ENCODE measurements at places on chromosomes 16 and 17.

DNA sequence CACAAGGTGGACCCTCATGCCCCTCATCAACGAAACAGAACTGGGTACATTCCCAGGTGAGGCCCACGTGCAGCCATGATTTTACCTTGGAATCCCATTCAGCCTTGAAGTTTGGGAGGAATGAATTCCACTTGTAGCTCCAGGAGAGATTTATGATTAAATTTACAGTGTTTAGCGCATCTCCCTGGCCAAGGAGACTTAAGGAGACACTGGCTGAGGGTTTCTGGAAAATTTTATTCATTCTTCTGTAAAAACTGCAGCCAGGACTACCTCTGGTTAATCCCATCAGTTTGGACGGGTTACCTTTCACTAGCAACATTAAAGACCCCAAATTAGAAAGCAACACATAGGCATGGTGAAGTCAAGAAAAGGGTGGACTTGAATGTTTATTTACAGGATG, 87.2 kb upstream of the SMURF2 start:
- DNase-seq: no peak

GRCh38 chr17:51992864-51993416, 165.6 kb downstream of the CA10 start:
- DNase-seq: no peak

GRCh38 chr17:71098071-71098470, 928.7 kb downstream of the KCNJ2 start:
- no peak for DNase-seq

- no peak for DNase-seq
Observed at GRCh38 chr16:49947907-49948678, 76.9 kb upstream of the CNEP1R1 start.

- no peak for DNase-seq
Observed at GRCh38 chr16:86085795-86086194, 186.8 kb downstream of the IRF8 start.

DNA sequence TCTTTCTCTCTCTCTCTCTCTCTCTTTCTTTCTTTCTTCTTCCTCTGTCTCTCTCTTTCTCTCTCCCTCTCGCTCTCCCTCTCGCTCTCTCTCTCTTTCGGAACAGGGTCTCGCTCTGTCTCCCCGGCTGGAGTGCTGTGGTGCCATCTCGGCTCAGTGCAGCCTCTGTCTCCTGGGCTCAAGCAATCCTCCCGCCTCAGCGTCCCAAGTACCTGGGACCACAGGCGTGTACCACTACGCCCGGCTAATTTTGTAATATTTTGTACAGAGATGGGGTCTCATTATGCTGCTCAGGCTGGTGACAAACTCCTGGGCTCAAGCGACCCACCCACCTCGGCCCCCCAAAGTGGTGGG, 12.7 kb upstream of the KLHDC4 start:
- DNase-seq: no peak

GRCh38 chr17:74748529-74749278, at the start of gene NHERF1:
Gene NHERF1 (plus strand): TSS chr17:74748628. CDS start chr17:74748847, 219 bp downstream.
- peak; percentile 88 for DNase-seq

- no peak for DNase-seq
Observed at GRCh38 chr16:4698321-4699045, 5.1 kb downstream of the NUDT16L1 start.

DNA sequence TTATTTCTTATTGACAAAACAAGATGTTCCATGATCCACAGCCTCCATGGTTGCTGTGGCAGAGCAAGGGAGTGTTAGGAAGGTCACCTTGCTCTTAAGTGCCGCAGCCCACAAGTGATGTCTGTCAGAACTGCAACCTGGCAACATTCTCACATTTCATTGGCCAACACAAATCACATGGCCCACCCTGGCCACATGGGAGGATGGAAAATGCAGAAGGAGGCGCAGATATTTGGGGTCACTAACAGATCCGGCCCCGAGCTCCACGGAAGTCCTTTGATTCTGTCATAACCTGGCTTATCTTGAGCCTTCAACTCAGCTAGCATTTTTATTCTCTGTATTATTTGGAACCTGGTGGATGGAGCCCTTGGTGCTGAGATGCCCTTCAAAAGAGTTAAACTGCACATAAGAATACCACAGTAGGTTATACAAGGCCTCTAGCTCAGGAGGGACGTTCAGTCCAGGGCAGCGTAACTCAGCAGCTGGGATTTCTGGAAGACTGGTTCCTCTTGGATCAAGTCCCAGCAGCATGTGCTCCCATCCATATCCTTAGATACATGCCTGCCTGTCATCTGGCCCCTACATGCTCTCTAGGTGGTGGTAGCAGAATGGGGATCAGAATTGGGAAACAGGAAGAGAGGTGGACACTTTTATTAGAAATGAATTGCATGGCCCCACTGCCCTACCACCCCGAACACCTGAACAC, 508.1 kb downstream of the HAPSTR1 start:
- no peak for DNase-seq

DNA sequence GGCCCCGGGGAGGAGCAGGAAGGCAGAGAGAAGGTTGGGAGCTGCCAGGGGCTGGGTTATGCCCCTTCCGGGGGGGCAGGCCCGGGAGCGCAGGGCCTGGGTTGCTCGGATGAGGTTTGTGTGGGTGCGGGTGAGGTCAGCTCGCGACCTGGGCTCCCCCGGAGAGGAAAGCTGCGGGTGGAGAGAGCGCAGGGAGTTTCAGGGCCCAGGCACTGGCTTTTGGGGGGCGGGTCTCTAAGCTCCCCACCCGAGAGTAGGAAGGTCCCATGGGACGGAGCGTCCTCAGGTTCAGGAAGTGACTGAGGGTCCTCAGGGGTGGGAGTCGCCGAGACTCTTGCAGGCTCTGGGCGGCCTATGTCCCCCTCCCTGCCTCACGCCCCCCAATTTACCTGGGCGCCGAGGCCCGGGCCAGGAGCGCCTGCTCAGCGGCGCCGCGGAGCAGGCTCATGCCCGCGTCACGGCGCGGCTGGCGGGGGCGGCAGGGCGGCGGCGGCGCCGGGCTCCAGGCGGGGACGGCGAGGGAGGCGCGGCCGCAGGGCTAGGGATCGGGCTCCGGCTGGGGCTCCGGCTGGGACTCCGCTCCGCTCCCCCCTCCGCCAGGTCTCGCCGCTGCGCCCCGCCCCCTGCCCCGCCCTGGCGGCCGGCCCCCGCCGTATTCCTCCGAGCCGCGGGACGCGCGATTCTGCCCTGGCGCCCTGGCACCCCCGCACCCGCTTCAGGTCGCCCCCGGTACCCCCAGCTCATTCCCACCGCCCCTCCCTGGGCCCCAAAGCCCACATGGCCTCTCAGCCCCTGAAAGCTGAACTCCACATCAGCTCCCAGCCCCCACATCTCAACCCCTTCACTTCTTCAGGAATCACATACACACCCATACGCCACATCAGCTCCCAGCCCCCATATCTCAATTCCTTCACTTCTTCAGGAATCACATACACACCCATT, at the start of gene DOK4:
Gene DOK4 (minus strand): TSS at position 578 of the 942 bp plus-strand sequence. CDS start 6,986 bp downstream, outside the sequence.
- DNase-seq: peak; percentile 71

DNA sequence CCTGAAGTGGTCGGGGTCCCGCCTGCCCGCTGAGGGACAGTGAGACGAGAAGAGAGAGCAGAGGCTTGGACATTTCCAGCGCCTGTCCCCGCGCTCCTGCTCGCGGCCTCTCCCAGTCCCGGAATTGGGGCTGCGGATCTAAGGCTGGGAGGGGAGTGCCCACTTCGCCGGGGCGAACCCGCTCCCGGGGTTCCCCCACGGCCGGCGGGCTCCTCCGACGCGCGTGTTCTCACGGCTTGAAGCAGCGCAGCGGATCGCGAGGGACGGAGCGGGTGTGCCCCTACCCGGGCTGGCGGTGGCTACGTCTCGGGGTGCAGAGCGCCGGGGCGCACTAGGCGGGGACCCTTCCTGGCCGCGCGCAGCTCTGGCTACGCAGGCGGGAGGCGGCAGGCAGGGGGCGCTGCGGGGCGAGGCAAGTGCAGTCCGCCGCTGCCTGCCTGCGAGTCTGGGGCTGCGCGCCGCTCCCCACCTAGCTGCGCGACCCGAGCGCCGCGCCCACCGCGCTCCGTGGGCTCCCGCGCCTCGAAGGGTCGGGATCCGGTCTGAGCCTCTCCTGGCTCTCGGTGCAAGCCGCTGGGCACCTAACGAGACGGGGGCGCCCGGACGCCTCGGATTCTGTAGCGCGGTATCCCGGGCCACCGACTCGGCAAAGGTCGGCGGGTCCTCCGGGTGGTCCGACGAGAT, 1.2 kb downstream of the NGFR start:
- peak; percentile 83 for DNase-seq

DNA sequence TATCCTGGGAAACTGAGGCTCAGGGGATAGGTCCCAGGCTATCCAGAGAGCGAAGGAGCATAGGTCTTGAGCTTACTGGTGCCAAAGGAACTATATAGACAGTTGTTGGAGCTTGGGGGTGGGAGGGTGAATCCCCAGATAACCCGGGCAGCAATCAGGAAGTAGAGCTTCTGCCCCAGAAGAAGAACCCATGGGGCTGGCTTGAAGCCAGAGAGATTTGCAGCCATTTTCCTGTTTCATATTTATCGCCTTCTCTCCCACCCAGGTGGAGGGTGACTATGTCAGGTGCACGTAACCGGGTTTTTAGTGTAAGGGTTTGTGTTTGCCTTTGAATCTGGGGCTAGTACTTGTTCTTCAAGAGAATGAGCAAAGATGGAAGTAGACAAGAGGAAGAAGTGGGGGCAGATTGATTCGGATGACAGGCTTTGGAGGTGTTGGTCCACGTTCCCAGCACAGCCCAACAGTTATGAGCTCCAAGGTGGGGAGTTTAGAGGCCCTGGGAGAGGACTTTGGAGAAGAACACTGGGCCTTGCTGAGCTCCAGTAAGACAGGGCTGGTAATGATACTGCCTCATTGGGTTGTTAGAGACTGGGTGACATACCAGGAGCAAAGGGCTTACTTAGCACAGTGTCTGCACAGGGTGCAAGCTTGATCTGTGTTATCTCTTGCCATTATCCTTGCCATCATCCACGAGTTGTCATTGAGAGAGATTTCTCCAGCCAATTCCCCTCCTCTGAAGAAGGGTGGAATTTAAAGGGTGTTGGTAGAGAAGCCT, 145.6 kb downstream of the CCDC182 start:
- DNase-seq: no peak

GRCh38 chr17:22310717-22311686, 618.7 kb downstream of the KCNJ18 start:
- DNase-seq: no peak

DNA sequence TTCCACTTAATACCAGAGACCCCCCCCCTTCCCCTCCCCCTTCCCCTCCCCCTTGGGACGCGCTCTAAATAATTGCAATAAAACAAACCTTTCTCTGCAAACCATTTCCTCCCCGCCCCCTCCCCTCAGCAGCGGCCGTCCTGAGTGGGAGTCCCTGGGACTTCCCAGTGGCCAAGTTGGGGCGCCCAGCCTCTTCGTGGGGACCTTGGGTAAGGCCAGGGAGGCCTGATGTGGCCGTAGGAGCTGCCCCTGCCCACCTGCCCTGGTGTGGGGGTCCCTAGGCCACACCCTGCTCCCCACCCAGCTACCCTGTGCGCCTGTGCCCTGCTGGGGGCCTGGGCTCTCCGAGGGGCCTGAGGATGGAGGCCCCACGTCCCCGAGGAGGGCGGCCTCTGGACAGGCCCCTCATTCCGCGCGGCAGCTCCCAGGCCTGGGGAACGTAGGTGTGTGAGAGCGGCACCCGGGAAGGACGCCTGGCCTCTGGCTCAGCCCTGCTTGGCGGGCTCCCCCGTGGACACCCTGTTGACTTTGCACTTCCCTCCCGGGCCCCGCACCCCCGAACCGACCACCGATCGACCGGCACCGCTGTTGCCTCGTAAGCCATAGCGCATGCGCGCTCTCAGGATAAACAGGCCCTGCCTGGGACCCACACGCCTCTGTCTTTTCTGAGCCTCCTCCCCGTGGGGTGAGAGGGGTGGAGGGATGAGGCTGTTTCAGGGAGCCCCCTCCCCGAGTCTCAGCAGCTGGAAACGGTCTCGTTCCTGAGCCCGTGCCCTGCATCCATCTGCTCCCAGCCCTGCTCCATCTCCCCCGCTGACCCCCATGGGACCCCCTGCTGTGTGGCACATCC, 9.0 kb downstream of the NTHL1 start:
- no peak for DNase-seq

- DNase-seq: no peak
Observed at GRCh38 chr17:68089881-68090280, 54.3 kb downstream of the KPNA2 start.

DNA sequence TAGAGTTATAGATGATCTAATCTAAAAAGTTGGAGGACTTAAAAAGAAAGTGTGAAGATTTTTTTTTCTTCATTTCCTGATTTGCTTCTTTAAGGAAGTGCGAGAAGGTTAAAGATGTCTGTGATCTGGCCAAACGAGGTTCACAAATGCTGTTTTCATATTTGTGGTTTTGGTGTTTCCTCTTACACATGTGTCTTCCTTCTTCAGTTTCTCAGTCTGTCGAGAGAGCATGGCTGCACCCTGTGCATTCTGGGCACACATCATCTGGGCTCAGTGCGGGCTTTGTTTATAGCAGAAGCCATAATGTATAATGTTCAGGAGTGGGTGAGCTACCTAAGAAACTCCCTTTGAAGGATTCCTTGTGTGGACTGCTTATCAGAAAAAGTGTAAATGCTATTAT, 260.4 kb upstream of the TBX2 start:
- no peak for DNase-seq

DNA sequence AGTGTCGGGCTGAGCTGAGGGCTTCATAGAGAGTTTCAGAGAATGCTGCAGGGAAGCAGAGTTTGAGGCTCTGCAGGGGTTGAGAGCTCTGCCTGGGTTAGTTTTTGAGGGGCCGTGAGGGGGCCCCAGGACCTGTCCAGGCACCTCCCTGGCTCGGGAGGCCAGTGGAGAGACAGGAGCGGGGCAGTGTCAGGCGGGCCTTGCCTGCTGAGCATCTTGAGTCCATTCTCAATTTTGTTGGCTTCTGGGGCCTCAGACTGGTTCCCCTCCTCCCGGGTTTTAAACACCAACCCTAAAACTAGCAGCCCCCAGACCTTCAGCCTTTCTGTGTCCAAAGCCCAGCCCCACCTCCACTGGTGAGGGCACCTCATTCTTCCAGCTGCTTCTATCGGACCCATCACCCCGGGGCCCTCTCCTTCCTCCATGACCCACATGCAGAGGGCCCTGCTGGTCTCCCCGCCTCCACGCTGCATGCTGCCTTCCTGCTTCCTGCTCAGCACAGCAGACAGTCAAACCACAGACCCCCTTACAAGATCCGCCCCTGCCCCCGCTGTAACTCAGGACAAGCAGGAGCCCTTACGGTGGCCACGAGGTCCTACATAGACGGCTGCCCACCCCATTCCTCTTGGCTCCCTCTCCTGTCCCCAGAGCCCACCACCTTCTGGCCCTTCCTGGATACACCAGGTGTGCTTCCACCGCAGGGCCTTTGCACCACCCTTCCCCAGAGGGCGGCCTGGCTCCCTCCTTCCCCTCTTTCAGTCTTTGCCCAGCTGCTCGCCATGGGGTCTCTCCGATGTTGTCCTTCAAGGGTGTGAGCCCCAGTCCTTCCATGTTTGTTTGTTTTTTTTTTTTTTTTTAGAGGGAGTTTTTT, 3.8 kb downstream of the RNF213 start:
- no peak for DNase-seq

- no peak for DNase-seq
Observed at GRCh38 chr17:45575126-45575885, 84.8 kb upstream of the PLEKHM1 start.
